ENCODE measurements at places on chromosomes 16 and 17. TPM values are rescaled to one million over a fixed set of nuclear protein-coding genes. Genes with fewer than 3 reads are reported as not detected.
A peak's percentile ranks its signal among the peaks of the same experiment; 100 is the strongest.

GRCh38 chr17:42804918-42805367 is 6.3 kb downstream of the CNTD1 start:
- peak overlapping the region; percentile 29 for H3K27ac ChIP-seq
- H3K36me3 ChIP-seq: no peaks in the 10 kb centered on the region
- no peaks in the 10 kb centered on the region for H3K27me3 ChIP-seq
- peak; percentile 30 for DNase-seq

DNA sequence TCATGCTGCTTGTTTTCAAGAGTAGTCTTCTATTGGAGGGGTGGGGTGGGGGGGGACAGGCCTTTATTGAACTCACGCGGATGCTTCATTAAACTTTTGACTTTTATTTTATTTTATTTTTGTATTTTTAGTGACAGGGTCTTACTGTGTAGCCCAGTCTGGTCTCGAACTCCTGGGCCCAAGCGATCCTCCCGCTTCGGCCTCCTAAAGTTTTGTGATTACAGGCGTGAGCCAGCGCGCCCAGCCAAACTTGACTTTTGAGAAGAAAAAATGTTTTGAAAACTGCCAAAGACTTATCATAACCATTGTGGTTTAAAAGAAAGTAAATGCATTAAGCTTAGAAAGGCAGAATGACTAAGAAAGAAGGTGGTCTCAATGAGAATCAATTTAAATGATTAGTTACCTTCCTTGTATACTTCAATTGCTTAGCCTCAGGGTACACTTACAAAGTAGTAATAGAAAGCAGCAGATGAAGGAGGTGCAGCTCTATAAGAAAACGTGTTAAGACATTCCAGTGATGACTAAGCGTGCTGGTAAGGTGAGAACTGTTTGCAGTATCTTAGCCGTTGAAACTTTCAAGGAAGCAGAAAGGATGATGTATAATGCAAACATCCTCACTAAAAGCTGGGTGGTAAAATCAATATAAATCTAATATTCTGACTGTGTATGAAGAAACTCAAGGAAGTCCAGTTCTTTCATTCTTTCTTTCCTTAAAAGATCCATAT is 1.2 kb downstream of the AP2B1 start:
- H3K36me3 ChIP-seq: peaks cover under 1% of the 10 kb centered on the region
- DNase-seq: peak; percentile 93
- no peaks in the 10 kb centered on the region for H3K27me3 ChIP-seq
- H3K27ac ChIP-seq: peak overlapping the region; percentile 86
- peaks cover 25% of the 10 kb centered on the region for H3K4me1 ChIP-seq
- H3K4me3 ChIP-seq: peak overlapping the region; percentile 97

DNA sequence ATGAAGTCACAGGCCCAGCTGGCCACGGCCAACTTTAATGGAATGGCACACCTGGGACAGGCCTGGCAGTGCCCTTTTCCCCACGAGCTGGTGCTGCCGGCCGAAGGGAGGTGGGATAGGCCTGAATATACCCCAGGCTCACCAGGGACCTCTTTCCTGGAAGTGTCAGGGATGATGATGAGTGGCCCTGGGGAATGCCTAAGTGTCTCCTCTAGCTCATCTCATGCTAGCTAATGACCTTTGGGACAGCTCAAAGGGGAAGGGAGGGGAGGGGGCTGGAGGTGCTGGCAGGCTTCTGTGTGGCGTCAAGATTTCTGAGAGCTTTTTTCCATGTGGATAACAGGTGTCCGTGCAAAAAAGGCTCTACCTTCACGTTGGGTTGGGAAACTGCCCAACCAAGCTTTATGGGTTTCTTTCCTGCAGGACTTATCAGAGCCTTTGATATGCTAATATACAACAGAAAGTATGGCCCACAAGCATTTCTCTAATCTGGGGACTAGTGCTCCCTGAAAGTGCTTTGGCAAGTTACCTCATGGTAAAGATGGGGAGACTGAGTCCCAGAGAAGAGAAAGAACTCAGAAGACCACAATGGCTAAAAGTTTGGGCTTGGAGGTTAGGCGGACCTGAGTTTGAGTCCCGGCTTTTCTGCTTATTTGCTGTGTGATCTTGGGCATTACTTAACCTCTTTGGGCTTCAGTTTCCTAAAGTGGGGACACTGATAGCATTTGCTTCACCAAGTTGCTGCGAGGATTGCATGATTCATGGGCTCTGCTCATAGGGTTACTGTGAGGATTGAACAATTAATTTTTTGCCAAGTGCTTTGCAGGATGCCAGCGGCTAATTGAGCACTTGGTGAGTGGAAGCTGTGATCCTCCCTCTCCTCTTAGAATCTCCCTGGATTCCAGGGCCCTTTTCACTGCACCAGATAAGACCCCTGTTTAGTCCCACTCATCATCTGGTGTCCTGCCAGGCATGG is 14.0 kb downstream of the ADGRG1 start:
- peaks cover 10% of the 10 kb centered on the region for H3K36me3 ChIP-seq
- no peak for DNase-seq
- peaks cover 57% of the 10 kb centered on the region for H3K4me1 ChIP-seq
- H3K27ac ChIP-seq: peak overlapping the region; percentile 86
- H3K4me3 ChIP-seq: no peak overlapping the region

DNA sequence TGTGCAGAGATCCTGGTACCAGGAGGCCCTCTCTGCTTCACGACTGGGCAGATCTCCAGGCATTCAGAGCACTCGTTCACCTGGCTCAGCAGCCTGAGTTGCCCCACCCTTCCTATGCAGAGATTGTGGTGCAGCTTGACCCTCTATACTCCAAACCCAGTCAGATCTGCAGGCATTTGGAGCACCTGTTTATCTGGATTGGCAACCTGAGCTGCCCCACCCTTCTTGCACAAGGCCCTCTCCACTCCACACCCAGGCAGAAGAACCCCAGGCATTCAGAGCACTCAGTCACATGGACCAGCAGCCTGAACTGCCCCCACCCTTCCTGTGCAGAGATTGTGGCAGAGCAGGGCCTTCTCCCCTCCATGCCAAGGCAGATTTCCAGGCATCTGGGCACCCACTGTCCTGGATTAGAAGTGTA is 88.4 kb upstream of the CDH5 start:
- peaks cover 34% of the 10 kb centered on the region for H3K4me1 ChIP-seq
- H3K27me3 ChIP-seq: no peaks in the 10 kb centered on the region
- peak; percentile 92 for DNase-seq
- H3K27ac ChIP-seq: peak overlapping the region; percentile 100

DNA sequence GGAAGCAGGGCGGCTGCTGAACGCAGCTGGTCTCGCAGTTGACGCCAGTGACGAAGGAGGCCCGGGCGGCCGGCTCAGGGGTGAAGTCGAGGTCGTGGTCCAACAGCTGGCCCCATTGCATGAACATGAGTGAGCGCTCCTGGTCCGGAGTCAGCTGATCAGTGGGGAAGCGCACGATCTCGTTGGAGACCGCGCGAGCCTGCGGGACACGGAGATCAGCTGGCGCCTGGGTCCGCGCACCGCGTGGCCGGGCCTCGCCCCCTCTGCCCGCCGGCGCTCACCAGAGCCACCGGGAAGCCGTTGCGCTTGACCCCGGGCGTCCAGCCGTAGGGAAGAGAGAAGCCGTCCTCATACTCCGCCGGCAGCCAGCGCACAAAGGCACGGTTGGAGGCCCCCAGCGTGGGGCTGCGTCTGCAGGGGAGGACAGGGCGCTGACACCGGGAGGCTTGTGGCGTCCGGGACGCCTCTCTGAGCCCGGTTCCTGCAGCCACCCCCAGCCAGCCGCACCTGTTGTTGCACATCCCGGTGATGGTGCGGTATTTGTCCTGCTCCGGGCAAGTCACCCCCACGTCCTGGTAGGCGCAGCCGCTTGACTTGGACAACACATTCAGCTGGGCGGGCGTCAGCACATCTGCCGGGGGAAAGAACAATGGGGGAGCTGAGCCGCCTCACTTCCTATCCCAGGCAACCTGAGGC is 1.6 kb downstream of the MPO start:
- H3K27ac ChIP-seq: no peak overlapping the region
- H3K36me3 ChIP-seq: no peaks in the 10 kb centered on the region
- no peak for DNase-seq
- H3K27me3 ChIP-seq: peaks cover 12% of the 10 kb centered on the region

DNA sequence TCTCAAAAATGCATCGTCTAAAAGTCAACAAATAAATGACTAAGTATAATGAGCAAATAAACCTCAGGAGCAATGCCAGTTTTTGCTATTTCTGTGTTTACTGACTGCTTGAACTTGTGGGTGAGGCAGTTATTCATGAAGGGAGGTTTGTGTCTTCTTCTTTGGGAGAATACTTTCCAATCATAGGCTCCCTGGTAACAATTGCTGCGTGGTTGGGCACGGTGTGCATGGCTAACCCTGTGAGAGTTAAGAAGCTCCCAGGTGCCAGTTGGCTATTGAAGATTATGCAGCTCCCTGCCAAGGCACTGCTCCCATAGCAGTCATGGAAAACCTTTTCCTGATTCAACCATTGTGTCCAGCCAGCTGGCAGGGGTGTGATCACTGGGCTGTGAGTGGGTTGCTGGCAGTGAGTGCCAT is 775.9 kb upstream of the GOT2 start:
- peaks cover 13% of the 10 kb centered on the region for H3K4me1 ChIP-seq
- H3K4me3 ChIP-seq: no peak overlapping the region
- H3K27me3 ChIP-seq: no peaks in the 10 kb centered on the region
- DNase-seq: peak; percentile 85
- H3K36me3 ChIP-seq: no peaks in the 10 kb centered on the region

DNA sequence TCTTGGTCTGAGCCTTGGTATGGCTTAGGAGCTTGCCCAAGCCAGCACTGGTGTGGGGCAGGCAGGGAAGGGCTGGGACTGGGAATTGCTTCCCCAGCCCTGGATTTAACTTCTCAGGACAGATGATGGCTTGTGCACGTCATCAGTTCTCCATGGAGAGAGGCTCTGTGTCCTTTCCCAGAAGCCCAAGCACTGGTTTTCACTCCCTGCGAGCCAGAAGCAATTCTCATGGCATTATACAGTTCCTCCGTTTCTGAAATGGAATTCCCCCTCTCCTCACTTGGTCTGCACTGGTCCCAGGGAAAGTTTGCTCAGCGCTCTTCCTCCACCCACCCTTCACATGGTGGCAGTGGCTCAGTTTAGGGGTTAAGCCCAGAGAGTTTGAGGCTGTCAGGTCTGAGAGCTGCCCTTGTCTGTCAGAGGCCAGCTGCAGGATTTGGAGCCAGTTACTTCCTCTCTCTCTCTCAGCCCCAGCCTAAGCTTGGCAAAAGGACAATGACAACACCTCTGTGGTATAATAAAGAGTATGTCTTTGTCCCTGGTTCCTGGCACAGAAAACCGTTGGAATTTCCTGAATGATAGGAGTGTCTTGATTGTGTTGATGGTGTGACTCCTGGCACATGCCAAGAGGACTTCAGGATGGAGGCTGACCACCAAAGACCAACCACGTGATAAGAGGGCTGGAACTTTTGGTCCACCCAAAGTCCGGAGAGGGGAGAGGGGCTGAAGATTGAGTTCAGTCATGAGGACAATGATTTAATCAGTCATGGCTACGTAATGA is 219.6 kb upstream of the TNRC6C start:
- no peak for DNase-seq
- H3K27me3 ChIP-seq: peaks cover 93% of the 10 kb centered on the region
- H3K4me3 ChIP-seq: no peak overlapping the region
- no peak overlapping the region for H3K27ac ChIP-seq

The KCNJ12 gene
- 10.0 TPM for total RNA-seq

DNA sequence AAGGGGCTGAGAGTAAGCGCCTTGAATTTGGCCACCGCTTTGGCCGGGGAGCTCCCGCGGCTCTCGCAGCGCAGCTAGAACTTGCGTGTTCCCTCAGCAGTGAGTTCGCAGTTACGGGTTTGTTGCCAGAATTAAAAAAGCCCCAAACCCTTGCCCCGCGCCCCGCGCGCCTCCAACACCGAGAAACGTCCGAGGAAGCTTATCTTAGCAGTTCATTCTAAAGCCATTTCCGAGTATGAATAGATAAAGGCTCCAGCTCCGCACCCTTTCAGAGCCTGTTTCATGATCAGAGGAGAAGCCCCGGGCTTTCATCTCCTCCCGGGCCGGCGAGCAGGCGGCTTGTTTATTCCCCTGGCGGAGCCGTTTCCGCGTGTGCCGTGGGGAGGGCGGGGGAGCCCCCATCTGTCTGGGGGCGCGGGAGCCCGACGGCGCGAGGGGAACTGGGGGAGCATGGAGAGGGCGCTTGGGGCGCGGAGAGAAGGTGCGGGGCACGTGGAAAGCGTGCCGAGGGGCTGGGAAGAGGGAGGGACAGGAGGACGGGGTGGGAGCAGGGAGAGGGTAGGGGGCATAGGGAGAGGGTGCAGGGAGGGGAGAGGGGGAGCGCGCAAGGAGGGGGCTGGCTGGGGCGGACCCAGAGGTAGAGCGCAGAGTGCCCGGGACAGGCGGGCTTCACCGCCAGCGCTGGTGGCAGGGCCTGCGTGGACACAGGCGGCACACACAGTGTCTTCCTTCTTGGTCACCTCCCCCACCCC is 9.9 kb downstream of the TBX4 start:
- H3K36me3 ChIP-seq: no peaks in the 10 kb centered on the region
- no peak overlapping the region for H3K27ac ChIP-seq
- peak; percentile 20 for DNase-seq
- H3K4me1 ChIP-seq: no peaks in the 10 kb centered on the region

DNA sequence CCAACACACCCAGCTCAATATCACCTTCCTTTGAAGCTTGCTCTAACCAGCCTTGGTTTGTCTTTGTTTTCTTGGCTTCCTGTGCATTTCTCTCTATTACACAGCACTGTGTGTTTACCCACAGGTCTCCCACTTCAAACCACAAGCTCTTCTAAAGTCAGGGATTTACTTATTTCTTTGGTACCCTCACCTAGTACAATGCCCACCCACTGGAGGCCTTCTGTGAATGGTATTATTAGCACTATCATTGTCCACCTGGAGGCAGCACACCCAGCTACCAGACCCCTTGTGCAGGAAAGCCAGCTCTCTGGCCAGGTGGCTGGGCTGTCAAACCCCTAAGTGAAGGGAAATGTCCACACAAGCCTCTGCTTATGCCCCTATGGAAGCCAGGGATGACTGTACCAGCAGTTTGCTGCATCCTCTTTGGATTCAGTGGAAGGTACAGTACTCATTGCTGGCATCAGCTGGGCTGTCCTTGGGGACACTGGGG is 9.4 kb upstream of the TOP2A start:
- H3K36me3 ChIP-seq: no peaks in the 10 kb centered on the region
- no peak for DNase-seq
- no peak overlapping the region for H3K4me3 ChIP-seq
- H3K4me1 ChIP-seq: peaks cover 5% of the 10 kb centered on the region
- no peak overlapping the region for H3K27ac ChIP-seq

DNA sequence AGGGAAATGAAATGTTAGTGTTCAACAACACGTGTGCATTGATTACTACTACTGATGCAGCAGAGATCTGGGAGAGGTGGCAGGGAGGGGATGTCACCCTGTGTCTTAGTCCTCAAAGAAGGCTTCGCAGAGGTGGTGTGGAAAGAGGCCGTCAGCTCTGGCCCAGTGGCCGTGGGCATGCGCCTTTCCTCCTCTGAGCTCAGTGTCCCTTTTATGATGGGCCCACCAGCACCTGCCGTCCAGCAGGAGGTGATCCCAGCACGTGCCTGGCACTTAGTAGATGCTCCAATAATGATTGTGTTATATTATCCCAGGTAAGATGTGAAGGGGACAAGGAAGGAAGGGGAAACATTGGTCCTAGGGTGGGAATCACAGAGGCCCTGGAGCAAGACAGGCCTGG is 106.2 kb downstream of the CLEC16A start:
- H3K27me3 ChIP-seq: no peaks in the 10 kb centered on the region
- peaks cover 8% of the 10 kb centered on the region for H3K4me1 ChIP-seq
- no peaks in the 10 kb centered on the region for H3K36me3 ChIP-seq
- H3K4me3 ChIP-seq: no peak overlapping the region
